ENCODE measurements at places on chromosomes 5 and 9.
A peak's percentile ranks its signal among the peaks of the same experiment; 100 is the strongest.

- DNase-seq: peak; percentile 13
Observed at GRCh38 chr5:31825518-31826068, 186.7 kb downstream of the PDZD2 start.

GRCh38 chr5:9473624-9474023 lies 72.3 kb downstream of the SEMA5A start:
- DNase-seq: no peak

DNA sequence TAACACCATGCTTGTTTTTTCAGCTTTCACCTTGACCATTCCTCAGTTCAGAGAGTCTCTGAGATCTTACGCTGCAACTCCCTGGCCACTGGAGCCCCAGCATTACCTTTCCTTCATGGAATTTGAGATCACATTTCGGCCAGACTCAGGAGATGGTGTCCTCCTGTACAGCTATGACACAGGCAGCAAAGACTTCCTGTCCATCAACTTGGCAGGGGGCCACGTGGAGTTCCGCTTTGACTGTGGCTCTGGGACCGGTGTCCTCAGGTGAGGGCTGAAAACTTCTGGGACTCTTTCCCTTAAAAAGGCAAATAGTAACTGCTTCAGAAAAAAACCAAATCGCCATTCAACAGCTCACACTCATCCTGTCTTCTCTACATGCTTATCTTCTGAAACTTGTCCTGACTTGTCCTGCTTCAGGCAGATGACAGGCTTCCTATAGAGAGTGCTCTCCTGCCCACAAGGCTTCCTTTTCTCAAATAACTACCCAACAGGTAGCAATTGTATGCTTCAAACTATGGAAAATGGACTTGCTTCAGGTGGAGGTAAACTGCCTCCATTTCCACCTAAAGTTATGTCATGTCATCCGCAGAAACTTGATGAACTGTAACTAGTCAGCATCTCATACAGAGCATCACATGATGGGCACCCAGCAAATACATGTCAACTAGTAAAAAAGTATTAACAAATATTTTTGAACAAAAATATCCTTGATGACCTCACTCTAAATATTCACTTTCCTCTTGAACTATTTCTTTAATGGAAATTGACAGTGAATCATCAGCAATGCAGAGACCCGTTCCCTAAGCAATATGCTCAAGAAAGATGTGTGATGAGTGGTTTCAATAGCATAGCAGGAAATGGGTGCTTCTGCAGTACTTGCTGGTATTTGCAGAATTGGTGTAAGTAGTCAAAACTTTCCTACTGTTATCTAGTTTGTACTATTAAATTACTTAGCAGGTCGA lies 129.2 kb downstream of the LIFR start:
- no peak for DNase-seq

GRCh38 chr5:44987026-44987425 lies 178.3 kb downstream of the MRPS30 start:
- no peak for DNase-seq

Measured in activated CD8-positive, alpha-beta memory T cell treated with anti-CD3 and anti-CD28 coated beads for 1 hour (primary cell).